ENCODE measurements at places on chromosomes 2 and 18. TPM values are rescaled to one million over a fixed set of nuclear protein-coding genes. Genes with fewer than 3 reads are reported as not detected.

DNA sequence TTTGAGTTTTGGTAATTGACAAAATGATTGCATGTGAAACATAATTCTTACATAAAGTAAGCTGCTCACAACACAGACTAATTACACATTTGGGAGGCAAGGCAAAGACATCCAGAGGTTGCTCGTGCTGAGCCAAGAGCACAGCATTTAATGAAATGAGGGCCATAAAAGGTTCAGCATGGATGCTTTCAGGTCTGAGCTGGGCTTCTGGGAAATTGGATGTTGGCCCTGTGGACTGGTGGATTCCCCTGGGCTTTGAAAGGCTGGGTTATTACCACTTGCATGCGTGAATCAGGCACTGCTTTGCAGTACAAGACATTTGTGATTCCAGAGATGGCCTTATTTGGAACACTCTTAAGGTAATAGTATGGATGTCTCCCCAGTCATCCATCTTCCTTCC is 533.5 kb upstream of the NRP2 start:
- no peak for DNase-seq

GAD1 gene
- polyA plus RNA-seq: 0.43 TPM

- DNase-seq: peak; percentile 67
These were observed 137.2 kb downstream of the TRIM43 start for GRCh38 chr2:95728878-95729596.

DNA sequence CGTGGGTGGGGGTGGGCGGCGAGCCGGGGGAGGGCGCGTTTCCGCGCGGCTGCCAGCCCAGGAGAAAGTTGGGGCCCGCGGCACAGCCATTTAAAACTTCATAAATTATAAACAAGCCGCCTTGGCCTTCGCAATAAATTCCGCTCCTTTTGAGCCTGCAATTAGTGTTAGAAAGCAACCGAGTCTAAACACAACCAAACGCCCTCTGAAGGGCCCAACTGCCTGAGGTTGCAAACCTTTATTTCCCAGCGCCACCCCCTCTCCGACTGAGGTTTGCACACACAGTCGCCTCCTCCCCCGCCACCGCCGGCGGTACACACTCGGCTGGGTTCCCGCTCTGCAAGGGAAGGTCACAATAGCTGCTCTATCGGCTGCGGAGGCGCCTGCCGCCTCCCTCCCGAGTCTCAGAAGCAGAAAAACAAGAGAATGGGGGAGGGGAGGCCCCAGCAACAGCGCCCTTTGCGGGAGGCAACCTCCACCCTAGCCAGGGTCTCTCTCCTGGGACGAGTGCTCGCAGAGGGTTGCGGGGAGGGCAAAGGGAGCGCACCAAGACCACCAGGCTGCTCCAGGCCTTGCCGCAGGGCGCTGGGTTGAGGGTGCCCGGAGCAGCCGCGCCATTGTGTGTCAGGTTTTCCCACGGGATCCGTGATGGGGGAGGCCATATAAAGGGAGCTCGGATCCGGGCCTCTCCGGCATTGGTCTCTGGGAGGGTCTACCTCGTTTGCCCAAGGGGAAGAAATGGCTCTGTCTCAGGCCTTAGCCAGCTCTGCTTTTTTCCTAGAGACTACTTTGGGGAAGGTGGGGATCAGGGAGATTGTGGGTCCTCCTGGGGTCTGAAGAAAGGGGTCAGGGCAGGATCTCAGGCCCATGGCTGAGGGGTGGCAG is 13.4 kb upstream of the HOXD1 start:
- no peak for DNase-seq

CAPN14 gene
- 0.09 TPM for polyA plus RNA-seq

DNA sequence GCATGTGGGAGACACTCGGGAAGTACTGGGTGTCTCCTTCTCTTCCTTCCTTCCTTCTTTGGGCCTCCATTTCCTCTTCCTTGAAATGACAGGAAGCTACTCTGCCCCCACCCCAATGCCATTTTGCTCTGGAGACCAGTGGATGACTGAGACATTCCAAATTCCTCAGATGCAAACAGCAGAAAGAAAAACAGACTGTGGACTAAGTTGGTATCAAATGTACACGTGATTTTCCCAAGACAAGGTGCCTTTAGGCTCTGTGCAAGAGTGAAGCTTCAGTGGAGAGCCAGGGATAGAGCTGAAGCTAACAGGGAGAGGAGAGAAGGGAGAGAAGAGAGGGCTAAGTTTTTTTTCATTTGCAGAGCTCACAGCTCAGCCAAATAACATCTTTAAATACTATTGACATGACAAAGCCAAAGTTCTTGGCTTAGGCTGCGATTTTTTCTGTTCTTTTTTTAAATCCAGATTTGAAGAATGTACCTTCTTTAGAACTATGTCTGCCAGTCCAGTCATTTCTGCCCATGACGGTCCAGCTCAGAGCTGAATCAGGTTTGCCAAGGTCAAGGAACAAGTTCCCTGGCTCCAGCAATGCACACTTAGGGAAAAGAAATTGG is 84.5 kb upstream of the LCLAT1 start:
- no peak for DNase-seq

DHRS9 gene
- polyA plus RNA-seq: 0.17 TPM

MC4R gene
- 0.12 TPM for polyA plus RNA-seq

All from left renal pelvis (tissue), 4 donors.